T1000 (cell line): ENCODE measurements at places on chromosomes 4 and X.

DNA sequence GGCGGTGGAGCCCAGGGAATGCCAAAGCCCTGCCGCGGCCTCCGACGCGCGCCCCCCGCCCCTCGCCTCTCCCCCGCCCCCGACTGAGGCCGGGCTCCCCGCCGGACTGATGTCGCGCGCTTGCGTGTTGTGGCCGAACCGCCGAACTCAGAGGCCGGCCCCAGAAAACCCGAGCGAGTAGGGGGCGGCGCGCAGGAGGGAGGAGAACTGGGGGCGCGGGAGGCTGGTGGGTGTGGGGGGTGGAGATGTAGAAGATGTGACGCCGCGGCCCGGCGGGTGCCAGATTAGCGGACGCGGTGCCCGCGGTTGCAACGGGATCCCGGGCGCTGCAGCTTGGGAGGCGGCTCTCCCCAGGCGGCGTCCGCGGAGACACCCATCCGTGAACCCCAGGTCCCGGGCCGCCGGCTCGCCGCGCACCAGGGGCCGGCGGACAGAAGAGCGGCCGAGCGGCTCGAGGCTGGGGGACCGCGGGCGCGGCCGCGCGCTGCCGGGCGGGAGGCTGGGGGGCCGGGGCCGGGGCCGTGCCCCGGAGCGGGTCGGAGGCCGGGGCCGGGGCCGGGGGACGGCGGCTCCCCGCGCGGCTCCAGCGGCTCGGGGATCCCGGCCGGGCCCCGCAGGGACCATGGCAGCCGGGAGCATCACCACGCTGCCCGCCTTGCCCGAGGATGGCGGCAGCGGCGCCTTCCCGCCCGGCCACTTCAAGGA is at the start of gene FGF2:
Gene FGF2, plus strand, starts transcription at position 279 of the 705 bp plus-strand sequence. Its CDS starts 344 bp downstream, at position 623.
- DNase-seq, result peak; percentile 38

DNA sequence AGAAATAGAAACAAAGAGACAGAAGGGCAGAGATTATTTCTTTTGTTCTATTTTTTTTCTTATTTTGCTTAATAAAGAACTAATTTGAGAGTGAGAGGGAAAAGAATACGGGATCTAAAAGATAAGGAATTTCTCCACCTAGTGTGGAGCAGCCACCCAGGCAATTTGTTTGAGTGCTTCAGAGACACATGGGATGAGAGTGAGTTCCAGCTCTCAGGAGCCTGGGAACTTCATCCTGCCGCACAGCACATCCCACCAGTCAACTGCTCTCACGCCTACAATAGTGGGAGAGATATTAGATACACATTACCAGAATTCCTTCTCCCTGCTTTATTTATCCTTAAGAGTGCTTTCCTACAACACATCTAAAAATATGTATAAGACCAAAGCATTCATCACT is 946.4 kb downstream of the PDHA2 start:
- no peak for DNase-seq

DNA sequence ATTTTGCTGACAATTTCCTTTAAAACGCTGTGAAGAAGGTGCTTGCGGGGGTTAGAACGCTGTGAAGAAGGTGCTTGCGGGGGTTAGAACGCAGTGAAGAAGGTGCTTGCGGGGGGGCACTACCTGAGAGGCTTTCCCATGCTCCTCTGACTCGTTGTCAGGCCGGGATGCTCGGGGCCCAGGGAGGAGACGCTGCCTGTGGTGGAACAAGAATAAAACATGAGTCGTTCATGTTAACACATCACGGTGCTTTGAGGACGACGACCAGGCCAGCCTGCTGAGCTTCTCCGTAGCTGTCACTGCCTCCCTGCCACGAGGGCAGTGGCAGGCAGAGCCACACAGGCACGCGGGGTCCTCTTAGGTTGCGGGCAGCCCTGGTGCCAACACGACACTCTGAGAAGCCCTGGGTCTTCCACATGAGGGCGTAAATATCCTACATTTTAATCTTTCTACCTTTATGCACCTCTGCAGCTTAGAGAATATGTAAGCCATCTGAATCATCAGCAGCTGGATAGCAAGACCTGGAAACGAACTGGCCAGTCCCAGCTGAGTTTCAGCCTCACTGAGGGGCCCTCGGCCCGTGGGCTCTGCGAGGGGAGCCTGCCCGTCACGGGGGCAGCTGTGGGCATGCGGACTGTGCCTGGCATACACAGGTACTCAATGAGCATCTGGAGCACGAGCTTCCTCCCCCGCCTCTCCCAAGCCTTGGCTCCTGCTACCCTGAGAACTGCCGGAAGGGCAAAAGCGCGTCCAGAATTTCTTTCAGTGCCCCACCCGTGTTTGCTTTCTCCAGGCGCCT is 47.0 kb downstream of the FGFRL1 start:
- no peak for DNase-seq

DNA sequence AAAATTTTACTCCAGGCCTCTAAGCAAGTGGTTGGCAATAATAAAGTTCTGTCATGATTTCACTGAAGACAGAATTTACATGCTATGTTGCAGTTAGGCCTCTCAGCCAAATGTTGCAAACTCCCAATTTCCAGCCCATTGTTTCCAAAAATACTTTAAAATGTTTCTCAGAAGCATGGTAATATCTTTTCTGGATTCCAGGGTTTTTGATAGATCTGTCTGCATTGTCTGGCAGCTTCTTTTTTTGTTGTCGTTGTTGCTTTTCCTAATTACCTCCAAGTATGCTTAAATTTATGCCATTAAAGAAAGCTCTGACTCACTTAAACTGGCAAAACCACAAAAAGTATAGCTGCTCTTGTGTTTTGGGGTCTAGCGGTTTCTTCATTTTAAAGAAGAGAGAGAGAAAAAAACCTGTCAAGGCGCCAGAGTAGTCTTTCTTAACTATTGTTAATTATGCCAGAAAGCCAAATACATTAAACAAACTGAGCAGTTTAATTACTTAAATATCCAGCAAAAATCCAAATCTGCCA is 97.0 kb downstream of the AGTR2 start:
- DNase-seq, result no peak

DNA sequence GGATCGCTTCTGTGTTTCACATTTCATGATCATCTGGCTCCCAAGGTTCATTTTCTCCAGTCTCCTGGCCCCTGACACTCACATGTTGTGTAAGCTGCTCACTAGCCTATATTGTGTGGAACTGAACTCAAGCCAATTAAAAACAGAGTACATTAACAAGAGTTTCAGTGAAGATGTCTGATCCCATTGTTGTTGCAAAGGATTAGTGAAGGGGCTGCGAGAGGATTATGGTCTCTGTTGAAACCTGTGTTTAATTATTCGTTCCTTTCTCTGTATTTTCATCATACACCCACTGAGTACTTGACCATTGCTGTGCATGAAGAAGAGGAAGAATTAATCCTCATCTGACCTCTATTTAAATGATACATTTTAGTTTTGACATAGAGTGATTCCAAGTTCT is 54.7 kb downstream of the AFF2 start:
- no peak for DNase-seq

GRCh38 chrX:43064096-43064495 is 286.1 kb upstream of the PPP1R2C start:
- DNase-seq, result no peak

DNA sequence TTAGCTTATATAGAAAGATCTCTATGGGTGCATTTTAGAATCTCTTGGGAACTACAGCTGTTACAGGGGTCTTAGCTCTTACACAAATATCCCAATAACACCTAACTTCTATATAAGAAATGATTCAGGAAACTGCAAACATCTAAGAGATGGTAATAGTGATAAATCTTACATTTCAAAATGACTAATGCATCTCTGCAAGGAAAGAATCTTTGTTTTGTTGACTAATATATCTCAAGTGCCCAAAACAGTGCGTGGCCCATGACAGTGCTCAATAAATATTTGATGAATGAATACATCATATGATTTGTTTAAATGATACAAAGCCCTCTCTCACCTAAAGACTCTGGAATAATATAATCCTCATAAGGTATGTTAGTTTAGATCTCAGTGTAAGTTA is 47.5 kb downstream of the CENPE start:
- DNase-seq, result no peak

- no peak for DNase-seq
These were observed 20.0 kb upstream of the S100G start for GRCh38 chrX:16629909-16630308.

DNA sequence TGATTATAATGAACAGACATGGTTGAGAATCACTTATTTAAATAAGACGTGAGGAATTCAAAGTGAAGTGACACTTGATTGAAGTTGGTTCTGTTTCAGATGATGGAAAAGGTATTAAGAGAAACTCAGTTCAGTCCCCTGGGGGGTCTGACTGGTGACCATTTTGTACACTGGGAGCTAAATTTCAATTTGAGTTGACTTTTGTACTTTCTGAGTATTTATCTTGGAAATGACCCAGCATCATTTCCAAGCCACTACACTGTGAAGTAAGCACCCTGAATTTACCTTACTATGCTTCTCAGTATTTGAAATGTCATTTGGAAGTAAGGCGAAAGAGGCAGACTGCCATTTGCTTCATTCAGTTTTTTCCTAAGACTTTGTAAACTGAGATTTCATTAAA is 73.4 kb downstream of the CNOT6L start:
- no peak for DNase-seq

DNA sequence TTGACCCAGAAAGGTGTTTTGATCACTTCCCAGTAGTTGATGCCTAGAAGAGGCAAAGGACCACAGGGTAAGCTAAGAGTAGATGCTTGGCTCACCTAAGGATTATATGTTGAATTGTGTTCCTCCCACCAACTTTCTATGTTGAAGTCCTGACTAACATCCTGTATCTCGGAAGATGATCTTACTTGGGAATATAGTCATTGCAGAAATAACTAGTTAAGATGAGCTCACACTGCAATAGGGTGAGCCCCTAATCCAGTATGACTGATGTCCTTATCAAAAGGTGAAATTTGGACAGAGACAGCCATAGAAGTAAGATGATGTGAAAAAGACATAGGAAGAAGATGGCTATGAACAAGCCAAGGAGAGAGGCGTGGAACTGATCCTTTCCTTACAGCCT is 3.3 kb upstream of the HMGB2 start:
- no peak for DNase-seq

DNA sequence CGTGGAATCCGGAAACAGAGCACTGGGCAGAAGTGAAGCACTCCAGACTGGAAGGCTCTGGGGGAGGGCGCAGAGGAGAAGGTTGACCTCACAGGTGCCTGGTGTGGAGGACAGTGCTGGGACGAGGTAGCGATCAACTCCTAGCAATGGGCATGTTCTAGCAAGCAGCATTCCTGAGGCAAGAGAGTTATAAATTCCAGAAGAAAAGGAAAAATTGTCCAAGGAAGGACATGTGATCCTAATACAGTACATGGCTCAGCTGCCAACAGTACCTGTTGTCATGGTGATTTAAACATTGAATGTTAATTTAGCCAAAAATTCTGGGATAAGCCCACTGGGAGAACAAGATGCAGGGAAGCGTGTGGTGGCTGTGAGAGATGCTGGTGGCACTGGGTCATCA is 8.2 kb downstream of the ARHGAP4 start:
- no peak for DNase-seq

- no peak for DNase-seq
These were observed 82.6 kb downstream of the SH3RF1 start for GRCh38 chr4:169188204-169188603.
